SJSA1 (cell line): ENCODE measurements at places on chromosomes 11 and 22. TPM values are rescaled to one million over a fixed set of nuclear protein-coding genes. Genes with fewer than 3 reads are reported as not detected.

- no peak for DNase-seq
Measured at GRCh38 chr11:106378513-106379179, 301.2 kb downstream of the AASDHPPT start.

DNA sequence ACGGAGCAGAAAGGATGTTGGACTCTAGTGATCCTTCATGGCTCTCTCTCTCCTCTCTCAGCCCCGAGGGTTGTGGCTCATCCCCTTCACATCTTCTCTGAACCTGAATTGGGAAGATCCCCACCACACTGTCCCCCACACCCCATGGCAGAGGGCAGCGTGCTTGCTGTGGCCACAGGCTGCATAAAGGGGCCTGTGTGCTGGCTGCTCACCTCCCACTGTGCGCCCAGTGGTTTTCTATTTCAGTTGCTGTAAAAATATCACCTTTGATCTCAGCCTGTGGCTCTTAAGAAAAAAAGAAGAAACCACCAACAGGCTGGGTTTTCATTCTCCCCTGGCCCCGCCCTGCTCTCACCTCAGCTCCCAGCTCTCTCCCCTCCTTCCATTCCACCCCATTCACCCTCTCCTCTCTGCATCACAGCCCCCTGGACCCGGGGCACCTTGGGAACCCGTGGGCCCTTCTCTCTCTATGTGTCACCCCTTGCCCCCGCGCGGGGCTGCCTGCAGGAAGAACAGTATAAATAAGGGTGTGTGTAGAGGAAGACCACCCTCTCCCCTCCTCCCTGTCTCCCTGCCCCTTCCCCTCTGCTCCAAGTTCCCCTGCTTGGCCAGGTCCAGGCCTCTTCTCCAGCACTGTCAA lies 25.8 kb upstream of the WNT11 start:
- DNase-seq: no peak

- DNase-seq: peak; percentile 99
Measured at GRCh38 chr11:44301564-44302271, 8.2 kb downstream of the ALX4 start.

GRCh38 chr11:35236667-35237003 lies 97.7 kb downstream of the CD44 start:
- no peak for DNase-seq

- no peak for DNase-seq
Measured at GRCh38 chr11:20087118-20087521, 73.2 kb downstream of the DBX1 start.

DNA sequence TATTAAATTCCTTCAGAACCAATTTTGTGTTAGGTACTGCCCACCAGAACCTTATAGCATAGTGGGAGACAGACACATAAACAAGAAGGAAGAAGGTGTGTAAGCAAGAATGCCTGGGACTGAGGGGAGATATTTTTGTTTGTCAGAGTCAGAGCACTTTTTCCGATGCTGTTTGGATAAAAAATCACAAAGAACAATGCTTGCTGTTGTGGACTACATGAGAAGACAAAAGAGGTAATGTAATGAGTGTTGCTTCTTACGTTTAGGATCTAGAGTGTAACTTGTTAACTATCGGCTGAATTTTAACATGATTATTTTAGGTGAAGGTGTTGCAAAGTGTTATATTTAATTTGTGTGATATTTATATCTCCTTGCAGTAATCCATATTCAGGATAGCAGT lies 84.9 kb downstream of the ATM start:
- DNase-seq: no peak

DNA sequence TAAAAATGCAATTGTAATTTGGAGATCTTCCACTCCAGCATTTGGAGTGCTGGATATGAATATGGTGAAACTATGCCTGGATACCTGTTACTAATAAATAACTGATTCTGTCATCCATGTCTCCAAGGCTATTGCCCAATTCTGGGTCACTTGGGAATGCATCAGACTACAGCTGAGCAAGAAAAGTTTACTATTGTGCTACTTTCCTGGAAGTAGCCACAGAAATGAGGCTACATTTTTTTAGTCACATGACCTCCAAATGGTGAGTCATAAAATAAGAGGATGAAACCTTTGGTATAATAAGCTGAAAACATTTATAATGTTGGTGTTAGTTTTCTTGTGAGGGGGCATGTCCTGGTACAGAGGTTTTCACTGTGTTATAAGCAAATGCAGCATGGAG lies 44.4 kb downstream of the DCDC1 start:
- DNase-seq: no peak

- DNase-seq: no peak
Measured at GRCh38 chr11:42054351-42054900, 595.0 kb upstream of the LRRC4C start.

- DNase-seq: no peak
Measured at GRCh38 chr11:132347156-132348090, 977.0 kb downstream of the NTM start.

GRCh38 chr11:11208994-11209393 lies 144.1 kb downstream of the CSNK2A3 start:
- DNase-seq: no peak

GRCh38 chr22:27057717-27058116 lies 400.3 kb downstream of the MIAT start:
- no peak for DNase-seq

DNA sequence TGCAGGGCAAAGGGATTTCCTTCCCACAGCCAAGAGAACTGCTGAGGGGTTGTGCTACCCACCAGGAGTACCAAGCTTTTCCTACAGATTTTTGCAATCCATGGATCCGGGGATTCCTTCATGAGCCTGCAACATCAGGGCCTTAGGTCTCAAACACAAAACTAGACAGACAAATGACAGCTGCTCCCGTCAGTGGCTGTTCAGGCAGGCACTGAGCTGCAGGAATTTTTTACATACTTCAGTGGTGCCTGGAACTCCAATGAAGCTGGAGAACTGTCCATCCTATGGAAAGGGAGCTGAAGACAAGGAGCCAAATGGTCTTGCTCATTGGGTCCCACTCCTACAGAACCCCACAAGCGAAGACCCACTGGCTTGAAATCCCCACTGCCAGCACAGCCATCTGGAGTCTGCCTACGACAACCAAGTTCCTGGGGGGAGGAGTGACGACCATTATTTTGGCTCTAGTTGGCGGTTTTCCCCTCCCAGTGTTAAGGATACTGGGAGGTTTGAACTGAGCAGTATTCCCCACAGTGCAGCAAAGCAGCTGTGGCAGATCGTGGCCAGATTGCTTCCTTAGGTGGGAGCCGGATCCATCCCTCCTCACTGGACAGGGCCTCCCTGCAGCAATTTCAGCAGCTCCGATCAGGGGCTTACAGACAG lies 157.7 kb upstream of the TMEM45B start:
- DNase-seq: no peak

GRCh38 chr11:67392183-67392715 lies 463 bp downstream of the RAD9A start:
- DNase-seq: peak; percentile 44

DNA sequence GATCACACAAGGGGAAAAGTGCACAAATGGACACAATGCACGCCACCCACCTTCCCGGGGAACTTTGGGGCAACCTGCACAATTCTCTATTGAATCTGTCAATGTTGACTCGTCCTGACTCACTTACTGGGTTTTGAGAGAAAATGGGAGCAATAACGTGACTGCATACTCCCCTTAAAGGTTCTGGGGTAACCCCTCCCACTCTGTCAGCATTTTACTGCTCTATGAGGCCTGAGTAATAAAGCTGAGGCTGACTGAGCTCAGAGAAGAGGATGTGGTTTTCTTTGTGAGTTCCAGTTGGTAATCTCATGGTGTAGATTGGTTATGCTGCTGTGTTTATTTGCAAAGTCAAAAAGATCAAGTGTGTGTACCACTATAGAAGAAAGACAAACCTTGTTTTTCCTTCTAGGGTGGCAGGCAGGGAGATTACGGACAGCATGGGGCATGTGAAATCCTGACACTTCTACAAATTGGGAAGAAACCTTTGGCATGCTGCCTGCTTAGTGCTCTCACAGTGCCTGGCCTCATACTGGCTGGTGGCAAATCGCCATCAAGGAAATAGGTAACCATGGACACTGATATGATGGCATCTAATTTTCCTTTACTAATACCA lies 16.1 kb upstream of the APOA1 start:
- peak; percentile 78 for DNase-seq

GRCh38 chr11:102494216-102494615 lies 36.3 kb downstream of the MMP7 start:
- peak; percentile 52 for DNase-seq

DNA sequence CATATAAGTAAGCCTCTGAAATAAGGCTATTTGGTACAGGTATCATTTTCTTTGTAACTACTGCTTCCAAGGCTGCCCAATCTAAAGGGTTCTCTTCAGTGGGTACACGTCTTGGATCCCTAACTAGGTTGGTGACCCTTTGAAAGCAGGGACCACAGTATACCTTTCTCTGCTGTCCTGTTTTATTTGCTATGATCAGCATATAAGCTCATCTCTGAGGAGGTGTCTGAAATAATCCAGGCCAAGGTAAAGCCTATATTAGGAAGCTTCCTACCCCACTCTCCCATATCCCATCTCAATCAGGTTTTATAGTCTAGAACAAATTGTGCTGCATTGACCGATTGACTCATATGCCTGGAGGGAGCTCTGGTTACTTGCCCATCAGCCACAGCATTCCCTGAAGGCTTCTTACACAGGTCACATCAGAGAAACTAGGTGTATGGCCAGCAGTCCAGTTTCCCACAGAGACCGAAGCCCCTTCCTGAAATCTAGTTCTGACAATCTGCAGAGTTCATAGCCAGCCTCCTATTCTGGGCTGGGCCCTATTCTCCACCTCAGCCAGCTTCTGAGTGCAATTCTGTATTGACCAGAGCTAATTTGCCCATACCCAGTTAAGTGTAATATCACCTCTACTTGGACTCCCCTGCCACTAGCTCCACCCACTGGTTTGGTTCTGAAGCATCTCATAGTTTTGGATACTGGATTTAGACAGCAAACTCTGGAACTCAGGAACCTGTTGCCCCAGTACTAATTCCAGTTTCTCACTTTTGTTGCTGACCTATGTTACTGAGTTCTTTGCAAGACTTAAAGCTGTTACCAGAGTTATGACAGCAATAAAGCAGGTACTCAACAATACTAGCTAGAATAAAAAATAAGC lies 62.1 kb upstream of the ARHGAP20 start:
- DNase-seq: no peak

- DNase-seq: no peak
Measured at GRCh38 chr22:27352426-27352825, 449.1 kb downstream of the MN1 start.

GRCh38 chr22:43152003-43152356 lies 621 bp downstream of the TSPO start:
- DNase-seq: no peak

DNA sequence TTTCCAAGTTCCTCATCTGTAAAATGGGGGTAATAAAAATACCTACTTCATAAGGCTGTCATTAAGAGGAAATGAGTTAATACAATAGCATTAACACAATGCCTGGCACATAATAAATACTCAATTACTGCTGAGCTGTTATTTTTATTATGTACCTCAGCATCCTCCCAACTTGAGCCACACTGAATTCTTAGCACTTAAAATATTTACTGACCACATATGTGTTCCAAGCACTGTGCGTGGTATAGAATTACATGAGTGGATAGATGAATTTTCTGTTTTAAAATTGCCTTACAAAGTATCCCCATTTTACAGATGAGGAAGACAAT lies 139.0 kb upstream of the TIMP3 start:
- no peak for DNase-seq

GRCh38 chr11:121451986-121452608 lies at the start of gene SORL1:
Gene SORL1 (plus strand): TSS chr11:121452314. CDS start chr11:121452332, 18 bp downstream.
- no peak for DNase-seq

- no peak for DNase-seq
Measured at GRCh38 chr22:39528080-39528661, 4.4 kb downstream of the RPS19BP1 start.

The PDE3B gene
- total RNA-seq: 0.03 TPM in 2 replicates

The DRICH1 gene
- total RNA-seq: not detected in 2 replicates

The IGLL1 gene
- not detected in 2 replicates for total RNA-seq

The FAM180B gene
- total RNA-seq: not detected in 2 replicates

The ARHGAP32 gene
- total RNA-seq: 2.1 and 3.3 TPM in 2 replicates

The CHRM1 gene
- not detected in 2 replicates for total RNA-seq

The PATE2 gene
- 0.50 TPM in 1 of 2 replicates, not detected in the other for total RNA-seq

The IGLL5 gene
- not detected in 2 replicates for total RNA-seq
